ENCODE measurements at places on chromosomes 16 and 17.

GRCh38 chr17:5838661-5839300 lies 231.4 kb upstream of the WSCD1 start:
- no peak for DNase-seq

DNA sequence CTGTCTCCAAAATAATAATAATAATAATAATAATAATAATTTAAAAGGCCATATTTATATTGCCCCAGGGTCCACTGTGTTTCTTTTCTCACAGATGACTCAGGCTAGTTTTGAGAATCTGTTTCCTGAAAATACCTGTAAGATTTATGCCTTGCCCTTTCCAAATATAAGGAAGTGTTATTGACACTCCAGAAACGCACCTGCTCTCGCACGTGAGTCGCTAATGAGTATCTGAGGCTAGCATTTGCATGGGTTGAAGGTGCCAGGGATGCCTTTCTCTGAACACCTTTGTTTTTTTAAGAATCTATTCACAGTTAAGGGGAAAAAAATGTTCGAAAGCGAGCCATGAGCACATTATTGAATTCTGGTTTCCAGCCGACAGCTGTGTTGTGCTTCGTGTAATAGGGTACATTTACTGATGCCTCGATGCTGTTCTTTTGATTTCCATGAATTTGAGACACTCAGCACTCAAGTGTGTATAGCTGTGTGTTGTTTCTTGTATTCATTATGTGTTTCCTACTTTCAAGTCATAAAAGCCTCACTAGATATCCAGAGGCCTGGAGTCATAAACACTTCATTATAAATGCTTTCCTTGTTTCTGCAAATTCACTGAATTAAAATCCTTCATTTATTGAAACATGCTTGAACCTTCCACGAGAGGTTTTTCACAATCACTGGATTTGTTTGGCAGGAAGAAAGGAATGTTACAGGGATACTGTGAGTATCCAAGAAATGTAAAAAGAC lies 45.0 kb upstream of the NOL11 start:
- DNase-seq = no peak

DNA sequence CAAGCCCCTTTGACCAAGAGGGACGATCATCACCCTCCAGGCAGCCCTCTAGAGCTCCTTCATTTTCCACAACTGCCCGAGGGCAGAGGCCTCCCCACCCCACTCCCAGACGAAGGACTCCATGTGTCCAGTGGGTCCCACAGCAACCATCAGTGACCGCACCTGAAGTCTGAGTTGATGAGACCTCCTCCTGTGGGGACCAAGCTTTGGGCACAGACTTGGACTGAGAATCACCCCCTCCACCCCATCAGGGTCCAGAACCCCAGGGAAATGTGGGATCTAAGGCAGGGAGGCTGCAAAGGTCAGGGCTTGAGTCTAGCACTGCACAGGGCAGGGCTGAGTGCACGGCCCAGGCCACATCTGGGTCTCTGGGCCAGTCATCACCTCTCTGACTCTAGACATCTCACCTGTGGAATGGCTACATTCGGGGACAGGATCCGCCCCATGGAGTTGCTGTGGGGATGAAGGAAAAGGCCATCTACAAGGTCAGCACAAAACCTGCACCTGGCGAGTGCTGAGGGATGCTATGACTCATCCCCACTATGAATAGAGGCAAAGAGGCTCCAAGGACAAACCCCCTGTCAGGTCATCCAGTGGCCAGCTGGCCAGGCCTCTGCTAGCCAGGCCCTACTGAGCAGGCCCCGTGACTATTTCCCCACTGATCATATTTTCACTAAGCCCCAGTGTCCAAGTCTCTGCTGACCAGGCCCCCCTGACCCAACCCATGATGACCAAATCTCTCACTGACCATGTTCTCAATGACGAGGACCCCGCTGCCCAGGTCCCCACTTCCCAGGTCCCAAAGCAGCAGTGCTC lies 38.4 kb downstream of the TNFRSF13B start:
- no peak for DNase-seq

- DNase-seq = no peak
Observed at GRCh38 chr16:81678326-81679095, 100.6 kb upstream of the PLCG2 start.

DNA sequence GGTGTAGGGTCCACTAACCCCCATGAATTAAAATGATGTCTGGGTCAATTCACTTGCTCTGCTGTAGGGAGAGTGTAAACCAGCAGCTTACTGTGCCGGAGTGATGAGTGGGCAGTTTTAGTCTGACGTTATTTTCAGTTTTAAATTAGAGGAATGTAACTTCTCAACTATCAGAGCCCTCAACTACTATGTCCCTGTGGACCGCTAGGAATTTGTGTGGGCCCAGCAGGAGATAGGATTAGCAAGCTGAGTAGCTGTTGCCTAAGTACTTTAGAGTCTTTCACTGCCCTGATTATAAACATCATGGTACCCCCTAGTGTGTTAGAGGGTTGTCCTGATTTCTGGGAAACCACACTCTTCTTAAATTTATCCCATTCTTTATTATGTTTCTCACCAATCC lies 11.4 kb downstream of the MARVELD3 start:
- DNase-seq = no peak

DNA sequence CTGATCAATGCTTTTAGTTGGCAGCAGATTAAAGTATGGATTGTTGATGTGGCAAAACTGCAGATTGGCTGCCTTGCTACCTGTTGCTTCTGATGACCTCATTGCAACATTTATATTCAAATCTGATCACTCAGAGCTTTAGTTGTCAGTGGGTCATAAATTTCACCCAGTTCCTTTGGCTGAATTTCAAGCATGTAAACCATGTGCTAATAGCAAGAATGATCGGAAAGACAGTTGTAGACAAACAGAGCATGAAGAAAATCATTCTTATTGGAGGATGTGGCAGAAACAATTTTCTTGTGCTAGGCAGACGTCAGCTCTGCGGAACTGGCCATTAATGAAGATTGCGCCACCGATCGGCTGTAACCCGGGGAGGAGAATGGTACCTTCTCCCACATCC lies 346.6 kb upstream of the EEF2KMT start:
- no peak for DNase-seq

DNA sequence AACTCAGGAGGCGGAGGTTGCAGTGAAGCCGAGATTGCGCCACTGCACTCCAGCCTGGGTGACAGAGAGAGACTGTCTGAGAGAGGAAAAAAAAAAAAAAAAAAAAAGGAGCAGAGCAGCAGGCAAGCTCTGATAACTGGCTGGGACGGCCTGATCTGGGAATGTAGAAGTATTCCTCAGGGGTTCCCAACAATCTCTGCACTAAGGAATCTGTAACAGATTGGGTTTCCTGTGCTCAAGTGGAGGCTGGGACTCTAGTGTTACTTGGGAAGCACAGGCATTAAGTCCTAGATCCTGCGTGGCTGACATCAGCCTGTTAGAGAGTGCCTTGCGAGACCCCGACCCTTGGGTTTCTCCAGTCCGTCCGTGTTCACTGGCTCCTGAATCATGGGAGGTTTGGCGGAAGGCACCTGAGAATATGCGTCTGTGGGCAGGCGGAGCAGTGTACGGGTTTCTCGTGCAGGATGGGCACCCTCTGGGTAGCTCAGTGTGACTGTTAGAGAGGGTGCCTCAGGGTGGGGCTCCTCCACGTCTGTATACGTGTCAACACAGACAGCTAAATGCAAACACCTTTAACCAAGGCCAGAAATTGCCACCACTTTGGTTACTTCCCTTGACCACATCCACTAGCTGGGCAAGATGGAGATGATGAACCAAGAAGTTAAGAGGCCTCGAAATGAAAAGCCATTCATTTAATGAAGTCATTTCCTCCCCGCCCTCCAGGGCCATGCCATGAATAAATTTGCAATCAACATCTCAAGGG lies 174.9 kb upstream of the RPL38 start:
- DNase-seq = no peak

- DNase-seq = no peak
Observed at GRCh38 chr17:70110443-70110880, 35.4 kb downstream of the KCNJ16 start.
